ENCODE measurements at places on chromosomes 11 and 22.
A peak's percentile ranks its signal among the peaks of the same experiment; 100 is the strongest.

DNA sequence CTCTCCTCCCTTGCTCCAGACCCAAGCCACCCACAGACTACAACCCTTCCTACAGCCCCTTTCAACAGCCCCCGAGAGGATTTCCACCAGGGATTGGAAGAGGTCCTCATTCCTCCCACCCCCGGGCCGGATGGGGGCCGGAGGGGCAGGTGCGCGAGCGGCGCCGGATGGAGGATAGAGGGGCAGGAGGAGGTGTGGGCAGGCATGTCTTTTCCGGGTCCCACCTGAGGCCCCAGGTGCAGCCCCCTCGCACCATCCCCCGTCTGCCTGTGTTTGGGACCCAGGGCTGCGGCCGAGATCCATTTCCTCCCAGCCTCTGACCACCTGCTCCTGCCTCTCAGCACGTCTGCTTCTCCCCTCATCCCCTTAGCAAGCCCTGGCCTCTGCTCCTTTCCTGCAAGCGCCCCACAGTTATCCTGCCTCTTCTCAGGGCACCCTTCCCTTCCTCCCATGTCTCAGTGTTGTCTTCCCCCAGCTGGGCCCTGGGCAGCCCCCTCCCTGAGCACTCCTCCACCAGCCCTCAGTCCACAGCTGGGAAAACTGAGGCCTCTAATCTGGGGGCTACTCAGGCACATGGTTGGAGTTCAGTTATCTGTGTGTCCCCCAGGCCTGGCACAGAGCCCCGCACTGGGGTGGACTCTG lies 19.3 kb upstream of the CBX7 start:
- DNase-seq = no peak

GRCh38 chr22:45893516-45893915 lies 83.4 kb downstream of the WNT7B start:
- no peak for DNase-seq

- peak; percentile 45 for DNase-seq
Measured at GRCh38 chr22:29263791-29264276, 3.9 kb downstream of the RHBDD3 start.

DNA sequence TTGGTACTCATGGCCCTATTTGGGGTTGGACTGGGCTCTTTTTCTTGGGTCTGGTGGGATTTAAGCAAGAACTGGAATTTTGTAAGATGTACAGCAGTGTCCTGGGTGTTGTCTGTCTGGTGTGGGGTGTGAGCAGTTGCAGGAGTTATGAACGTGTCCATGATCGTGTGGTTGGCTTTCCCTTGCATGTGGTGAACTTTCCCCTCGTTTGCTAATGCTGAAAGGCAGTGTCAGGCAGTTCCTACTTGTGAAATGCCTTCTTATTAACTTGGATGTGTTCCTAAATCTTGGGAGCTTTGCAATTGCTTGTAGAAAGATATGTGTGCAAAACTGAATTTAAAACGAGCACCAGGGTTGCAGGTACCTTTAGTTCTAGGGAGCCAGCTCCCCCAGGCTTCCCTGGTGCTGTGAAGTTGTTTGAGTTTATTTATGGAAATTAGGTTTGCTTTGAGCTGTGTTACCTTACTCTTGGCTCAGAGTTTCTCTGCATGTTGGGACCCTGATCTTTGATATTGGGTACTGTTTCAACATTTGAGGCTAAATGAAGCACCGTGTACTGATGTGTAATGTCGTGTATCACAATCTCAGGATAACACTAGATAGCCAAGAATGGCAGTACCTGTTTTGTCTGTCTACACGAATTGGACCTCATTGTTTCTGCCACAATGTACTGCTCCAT lies 35.8 kb upstream of the HSD17B12 start:
- no peak for DNase-seq

- no peak for DNase-seq
Measured at GRCh38 chr11:15371533-15371932, 256.8 kb downstream of the INSC start.
